ENCODE measurements at places on chromosomes 6 and 20. TPM values are rescaled to one million over a fixed set of nuclear protein-coding genes. Genes with fewer than 3 reads are reported as not detected.

The GPR6 gene
- not detected for total RNA-seq

The DEF6 gene
- total RNA-seq = 0.05 TPM

The HACE1 gene
- total RNA-seq = 3.2 TPM

The SPATA25 gene
- total RNA-seq = 0.50 TPM

The MCCD1 gene
- not detected for total RNA-seq

The SCUBE3 gene
- total RNA-seq = 0.05 TPM

The BFSP1 gene
- 4.5 TPM for total RNA-seq

The RHAG gene
- total RNA-seq = not detected

The ADGRB3 gene
- total RNA-seq = not detected

The SOX18 gene
- 1.9 TPM for total RNA-seq

The HCRTR2 gene
- not detected for total RNA-seq

The BPIFB4 gene
- total RNA-seq = not detected

The AKIRIN2 gene
- total RNA-seq = 21.6 TPM

The GPX5 gene
- total RNA-seq = not detected

The ANKEF1 gene
- 5.3 TPM for total RNA-seq

The HTR1E gene
- total RNA-seq = not detected
